Activated CD8-positive, alpha-beta memory T cell treated with anti-CD3 and anti-CD28 coated beads, Interleukin-2, amount 10 ng/mL, durations not matched to agents 7 days and 5 days (primary cell): ENCODE measurements at places on chromosomes 1 and 21.

GRCh38 chr1:148263906-148264255 lies 111.8 kb upstream of the NBPF11 start:
- DNase-seq: no peak

DNA sequence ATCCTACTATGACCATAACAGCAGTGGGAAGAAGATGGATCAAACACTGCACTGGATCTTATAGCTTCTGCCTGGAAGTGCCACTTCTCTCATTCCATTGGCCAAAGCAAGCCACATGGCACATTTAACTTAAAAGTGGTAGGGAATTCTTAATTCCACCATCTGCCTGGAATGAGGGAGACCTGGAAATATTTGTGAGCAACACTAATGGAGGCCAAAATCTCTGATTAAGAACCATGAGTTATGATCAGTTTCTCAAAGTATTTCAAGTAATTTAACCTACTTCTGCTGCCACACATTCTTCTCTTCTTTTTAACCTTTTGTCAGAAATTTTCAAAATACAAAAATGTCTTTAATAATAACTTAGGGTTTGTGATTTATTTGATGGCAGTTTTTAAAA lies 154.0 kb upstream of the C1orf87 start:
- no peak for DNase-seq

- DNase-seq: no peak
Measured at GRCh38 chr1:93603106-93603505, 78.5 kb downstream of the BCAR3 start.

DNA sequence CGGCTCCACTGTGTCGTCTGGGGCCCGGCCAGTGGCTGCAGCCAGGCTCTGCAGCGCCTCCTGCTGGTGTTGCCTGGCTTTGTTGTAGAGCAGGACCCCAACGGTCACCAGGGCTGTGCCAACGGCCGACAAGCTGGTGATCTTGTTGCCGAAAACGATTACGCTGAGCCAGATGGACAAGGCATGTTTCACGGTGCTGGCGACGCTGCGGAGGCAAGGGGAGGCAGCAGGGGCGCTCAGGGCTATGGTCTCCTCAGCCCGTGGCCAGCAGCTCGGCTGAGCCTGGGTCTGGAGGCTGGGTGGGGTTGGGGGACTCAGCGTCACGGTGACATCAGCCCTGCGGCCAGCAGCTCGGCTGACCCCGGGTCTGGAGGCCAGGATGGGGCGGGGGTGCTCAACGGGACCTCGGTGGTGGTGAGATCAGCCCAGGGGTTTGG lies 7.0 kb upstream of the CDK11B start:
- DNase-seq: no peak

- no peak for DNase-seq
Measured at GRCh38 chr1:88461007-88461406, 223.1 kb upstream of the PKN2 start.

- no peak for DNase-seq
Measured at GRCh38 chr21:44017601-44018000, 5.5 kb downstream of the TRAPPC10 start.

DNA sequence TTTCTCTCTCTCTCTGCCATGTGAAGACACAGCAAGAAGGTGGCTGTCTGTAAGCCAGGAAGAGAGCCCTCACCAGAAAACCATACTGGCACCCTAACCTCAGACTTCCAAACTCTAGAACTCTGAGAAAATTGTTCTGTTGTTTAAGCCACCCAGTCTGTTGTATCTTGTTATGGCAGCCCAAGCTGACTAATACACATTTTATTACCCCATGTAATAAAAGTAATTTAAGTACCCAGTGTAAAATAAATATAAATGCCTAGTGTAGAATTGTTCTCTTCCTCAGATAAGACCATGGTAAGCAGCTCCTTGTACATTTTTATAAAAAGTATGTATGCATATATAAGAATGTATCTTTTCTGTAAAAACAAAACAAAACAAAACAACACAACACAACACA lies 119.7 kb downstream of the DTL start:
- DNase-seq: no peak

- no peak for DNase-seq
Measured at GRCh38 chr1:37537378-37537777, 16.7 kb downstream of the SNIP1 start.

GRCh38 chr21:37405629-37406028 lies 39.1 kb downstream of the DYRK1A start:
- DNase-seq: no peak

DNA sequence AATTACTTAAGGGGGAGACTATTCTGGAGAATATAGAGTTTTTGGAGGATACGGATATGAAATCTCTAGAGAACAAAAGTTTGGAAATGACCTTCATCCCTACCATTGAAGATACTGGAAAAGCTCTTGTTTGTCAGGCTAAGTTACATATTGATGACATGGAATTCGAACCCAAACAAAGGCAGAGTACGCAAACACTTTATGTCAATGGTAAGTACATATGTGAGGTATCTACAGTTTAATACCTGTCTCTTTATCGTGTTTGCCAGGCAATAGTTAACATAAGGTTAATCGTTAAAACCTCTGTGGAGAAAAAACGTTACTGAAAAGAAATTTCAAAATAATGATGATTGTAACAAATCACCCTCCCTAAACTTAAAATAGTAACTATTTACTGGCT lies 11.8 kb downstream of the VCAM1 start:
- no peak for DNase-seq

- no peak for DNase-seq
Measured at GRCh38 chr21:45356653-45357435, 48.1 kb upstream of the COL18A1 start.

DNA sequence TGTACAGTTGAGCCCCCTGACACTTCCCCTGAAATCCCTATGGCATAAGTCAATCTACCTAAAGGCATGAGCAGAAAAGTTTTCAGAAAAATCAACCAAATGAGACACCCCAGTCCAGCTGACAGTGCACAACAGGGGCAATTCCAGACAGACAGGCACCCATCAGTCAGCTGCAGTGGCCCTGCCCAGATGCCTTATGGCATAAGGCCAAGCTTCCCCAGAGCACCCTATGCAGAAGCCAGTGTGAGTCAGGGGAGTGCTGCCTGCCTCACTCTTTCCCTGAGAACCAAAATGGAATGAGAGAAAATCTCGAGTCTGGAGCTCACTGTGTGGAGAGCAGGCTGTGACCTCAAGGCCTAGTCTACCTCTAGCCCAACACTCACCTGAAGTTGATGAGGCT lies 38.1 kb downstream of the MRAP start:
- DNase-seq: no peak

DNA sequence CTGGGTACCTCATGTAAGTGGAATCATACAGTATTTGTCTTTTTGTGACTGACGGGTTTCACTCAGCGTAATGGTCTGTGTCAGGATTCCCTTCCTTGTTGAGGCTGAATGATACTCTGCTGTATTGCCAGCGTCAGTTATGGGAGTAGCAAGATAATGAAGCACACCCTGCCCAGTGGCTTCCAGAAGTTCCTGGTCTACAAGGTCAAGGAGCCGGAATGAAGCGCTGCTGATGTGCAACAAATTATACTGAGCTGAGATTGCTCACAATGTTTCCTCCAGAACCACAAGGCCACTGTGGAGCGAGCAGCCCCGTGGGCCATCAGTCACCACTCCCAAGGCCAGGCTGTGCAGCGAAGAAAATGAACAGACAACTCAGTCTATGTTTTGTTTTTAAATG lies 24.0 kb upstream of the TDRD10 start:
- no peak for DNase-seq

GRCh38 chr1:72111662-72112061 lies 170.7 kb downstream of the NEGR1 start:
- no peak for DNase-seq

DNA sequence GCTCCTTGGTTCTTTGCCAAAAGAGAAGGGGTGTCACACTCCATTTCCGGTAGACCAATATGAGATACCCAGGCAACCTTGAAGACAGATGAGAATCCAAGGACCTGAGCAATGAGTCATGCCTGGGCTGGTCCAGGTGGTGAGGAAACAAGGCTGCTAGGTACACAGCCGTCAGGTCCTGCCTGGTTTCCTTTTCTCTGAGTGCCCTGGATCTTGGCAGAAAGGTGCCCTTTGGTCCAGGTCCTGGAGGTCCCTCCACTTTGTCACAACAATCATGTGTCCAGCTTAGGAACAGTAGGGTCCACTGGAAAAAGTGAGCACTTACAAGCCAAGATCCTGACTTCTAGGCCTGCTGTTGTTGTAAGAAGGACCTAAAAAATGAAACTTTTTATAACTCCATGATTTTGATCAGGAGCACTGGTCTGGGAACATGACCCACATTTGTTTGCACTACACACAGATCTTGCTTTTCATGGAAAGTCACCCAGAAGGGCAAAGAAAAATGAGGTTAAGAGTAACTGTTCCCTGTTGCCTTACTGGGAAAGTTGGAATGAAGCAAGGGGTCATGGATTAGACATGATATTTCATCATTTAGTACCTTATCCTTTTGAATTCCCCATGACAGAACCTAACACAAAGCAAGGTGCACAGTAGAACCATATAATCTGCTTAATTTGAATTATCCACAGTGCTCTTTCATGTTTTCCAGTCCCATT lies 94.7 kb downstream of the PAPPA2 start:
- no peak for DNase-seq

GRCh38 chr21:36706482-36706852 lies 7.6 kb downstream of the SIM2 start:
- no peak for DNase-seq

GRCh38 chr1:178232949-178233348 lies 139.0 kb downstream of the RASAL2 start:
- DNase-seq: no peak

GRCh38 chr1:172929006-172929405 lies 121.7 kb downstream of the TNFSF18 start:
- DNase-seq: no peak

- no peak for DNase-seq
Measured at GRCh38 chr1:2564815-2565374, 8.7 kb downstream of the TNFRSF14 start.

DNA sequence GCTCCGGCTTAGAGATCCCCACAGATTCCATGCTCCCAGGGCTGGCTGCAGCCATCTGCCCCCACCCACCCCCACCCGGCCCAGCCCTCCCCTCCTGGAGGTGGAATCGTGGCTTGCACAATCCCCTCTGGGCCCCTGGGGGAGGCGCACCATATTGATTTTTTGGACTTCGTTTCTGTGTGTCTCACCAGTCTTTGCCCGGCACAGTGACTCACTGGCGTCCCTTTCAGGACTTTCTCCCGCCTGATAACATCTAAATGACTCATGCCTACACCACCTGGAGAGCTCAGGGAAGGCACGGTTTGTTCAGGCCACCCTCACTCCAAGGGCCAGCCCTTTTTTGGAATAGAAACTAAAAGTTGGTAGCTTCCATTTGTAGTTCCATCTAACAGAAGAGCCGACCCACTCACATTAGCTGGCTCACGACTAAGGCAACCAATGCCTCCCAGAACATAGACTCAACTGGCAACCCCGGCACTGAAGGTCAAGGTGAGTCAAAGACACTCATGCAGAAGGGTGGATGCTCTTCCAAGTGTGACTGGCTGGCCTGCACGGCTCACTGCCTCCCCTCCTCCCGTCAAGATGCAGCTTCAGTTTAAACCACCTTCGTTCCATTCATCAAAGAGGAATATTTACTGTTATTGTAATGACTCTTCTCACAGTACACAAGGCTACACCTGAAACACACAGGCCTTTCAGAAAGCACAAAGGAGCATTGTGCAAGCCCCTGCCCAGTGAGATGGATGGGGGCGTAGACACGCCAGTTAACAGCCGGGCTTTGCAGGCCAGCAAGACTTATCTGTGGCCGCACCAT lies 18.1 kb upstream of the ETS2 start:
- no peak for DNase-seq

DNA sequence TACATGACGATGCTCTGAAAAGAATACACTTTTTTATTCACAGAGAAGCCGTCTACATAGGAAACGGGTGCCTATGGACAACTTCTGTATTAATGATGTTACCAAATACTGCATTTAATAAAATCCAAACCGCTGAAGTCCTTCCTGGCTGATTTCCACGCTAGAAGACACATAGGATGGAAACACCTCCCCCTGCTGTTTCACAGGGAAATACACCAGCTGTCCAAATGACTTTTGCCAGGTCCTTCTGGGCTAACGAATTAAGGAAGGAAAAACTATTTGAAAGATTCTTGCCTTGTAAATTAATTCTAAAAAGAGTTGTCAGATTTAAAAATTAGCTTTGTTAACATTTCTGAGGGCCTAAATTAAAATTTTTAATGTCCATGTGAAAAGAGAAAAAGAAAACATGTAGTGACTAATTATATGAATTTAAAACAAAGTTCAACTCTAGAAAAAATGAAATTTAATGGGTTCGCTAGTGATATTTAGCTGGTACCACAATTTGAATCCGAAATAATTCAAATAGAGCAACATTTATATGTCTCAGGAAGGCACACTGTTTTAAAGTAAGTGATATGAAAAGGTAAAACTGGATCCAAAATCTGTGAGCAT lies 146.0 kb downstream of the RERE start:
- DNase-seq: no peak

GRCh38 chr1:226730836-226731235 lies 8.2 kb downstream of the ITPKB start:
- no peak for DNase-seq

DNA sequence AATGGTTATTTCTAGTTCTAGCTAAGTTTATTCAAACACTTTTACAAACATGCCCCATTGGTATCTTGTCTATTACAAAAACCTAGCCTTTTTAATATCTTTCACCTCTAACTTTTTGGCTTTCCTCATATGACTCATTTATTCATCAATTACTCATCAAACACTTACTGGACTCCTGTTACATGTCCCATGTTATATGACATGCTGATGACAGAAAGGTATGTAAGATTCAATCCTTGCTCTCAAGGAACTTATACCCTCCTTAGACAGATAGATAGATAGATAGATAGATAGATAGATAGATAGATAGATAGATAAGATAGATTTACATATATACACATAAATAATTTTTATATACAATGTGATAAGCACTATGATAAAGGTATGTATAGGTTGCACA lies 33.9 kb upstream of the INSL5 start:
- DNase-seq: no peak

DNA sequence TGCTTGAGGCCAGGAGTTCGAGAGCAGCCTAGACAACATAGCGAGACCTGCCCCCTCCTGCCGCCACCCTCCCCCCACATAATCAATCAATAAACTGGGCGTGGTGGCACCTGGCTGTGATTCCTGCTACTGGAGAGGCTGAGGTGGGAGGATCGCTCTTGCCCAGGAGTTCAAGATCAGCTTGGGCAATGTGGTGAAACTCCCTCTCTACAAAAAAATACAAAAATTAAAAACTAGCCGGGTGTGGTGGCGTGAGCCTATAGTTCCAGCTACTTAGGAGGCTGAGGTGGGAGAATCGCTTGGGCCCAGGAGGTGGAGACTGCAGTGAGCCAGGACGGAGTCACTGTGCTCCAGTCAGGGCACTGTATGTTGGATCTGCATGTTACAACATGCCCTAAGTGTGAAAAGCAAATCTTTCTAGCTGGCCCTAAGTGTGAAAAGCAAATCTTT lies 7.0 kb upstream of the MDM4 start:
- DNase-seq: no peak

DNA sequence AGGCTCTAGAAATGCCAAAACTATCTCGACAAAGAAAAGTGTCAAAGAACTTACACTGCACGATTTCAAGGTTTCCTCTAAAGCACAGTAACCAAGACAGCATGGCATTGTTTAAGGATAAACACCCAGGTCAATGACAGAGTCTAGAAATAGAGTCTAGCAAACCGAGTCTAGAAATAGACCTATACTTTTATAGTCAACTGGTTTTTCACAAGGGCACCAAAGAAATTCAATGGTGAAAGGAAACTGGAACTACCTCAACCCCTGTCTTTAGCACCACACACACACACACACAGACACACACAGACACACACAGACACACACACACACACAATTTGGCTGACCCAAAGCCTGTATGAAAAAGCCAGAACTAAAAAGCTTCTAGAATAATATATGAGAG lies 67.1 kb upstream of the PGBD5 start:
- DNase-seq: no peak

GRCh38 chr1:228891272-228892034 lies 156.2 kb downstream of the RHOU start:
- DNase-seq: no peak
